ENCODE measurements at places on chromosomes 6 and 20.
A peak's percentile ranks its signal among the peaks of the same experiment; 100 is the strongest.

DNA sequence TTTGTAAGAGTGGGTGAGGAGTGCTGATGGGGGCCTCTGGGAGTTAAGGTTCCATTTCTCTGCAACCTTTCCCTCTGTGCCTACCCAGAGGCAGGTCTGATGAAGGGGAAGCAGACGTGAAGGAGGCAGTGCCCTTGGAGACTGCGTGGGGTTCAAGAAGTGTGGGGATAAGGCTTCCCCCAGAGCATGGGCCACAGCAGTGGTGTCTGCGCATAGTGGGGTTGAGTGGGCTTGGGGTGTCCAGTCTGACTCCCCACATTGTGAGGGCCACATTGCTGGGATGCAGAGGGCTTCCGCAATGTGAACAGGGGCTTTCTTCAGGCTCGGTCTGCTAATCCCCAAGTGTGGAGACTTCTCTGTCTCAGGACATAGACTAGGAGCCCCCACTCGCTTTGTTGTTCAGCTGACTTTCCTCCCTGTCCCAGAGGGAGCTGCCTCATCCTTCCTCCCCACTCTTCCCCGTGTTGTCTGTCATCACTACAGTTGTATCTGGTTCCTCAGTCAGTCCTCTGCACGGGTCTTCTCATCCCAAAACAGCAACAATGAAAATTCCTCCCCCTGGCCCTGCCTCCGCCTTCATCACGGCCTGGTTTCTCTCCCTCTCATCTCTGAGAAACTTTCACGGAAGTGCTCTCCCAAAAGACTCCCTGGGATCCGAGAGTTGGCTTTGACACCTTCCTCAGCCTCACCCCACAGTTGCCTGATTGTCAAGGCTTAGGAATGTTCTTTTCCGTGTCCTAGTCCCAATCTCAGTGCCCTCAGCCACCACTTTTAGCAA is 2.8 kb downstream of the EBF4 start:
- no peak for DNase-seq

DNA sequence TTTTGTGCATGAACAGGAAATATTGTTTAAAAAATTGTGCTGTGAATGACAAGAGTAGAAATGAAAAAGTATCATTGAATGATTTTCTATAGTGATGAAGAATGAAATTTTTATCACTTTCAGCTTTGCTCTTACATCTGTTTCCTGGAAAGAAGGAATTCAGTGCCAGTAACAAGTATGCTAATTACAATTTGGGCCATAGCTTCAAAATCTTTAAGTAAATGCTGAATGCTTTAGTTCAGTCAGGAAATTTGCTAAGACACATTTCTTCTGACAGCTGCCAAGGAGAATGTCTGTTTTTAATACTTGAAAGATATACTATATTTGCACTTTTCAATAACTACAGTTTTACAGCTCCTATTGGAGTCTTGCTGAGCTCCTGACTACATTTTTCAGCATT is 203.7 kb upstream of the RSPO3 start:
- no peak for DNase-seq

- DNase-seq = no peak
These were observed 63.2 kb upstream of the DUSP22 start for GRCh38 chr6:228881-229651.

GRCh38 chr6:88785478-88785877 is 177.9 kb downstream of the RNGTT start:
- no peak for DNase-seq

DNA sequence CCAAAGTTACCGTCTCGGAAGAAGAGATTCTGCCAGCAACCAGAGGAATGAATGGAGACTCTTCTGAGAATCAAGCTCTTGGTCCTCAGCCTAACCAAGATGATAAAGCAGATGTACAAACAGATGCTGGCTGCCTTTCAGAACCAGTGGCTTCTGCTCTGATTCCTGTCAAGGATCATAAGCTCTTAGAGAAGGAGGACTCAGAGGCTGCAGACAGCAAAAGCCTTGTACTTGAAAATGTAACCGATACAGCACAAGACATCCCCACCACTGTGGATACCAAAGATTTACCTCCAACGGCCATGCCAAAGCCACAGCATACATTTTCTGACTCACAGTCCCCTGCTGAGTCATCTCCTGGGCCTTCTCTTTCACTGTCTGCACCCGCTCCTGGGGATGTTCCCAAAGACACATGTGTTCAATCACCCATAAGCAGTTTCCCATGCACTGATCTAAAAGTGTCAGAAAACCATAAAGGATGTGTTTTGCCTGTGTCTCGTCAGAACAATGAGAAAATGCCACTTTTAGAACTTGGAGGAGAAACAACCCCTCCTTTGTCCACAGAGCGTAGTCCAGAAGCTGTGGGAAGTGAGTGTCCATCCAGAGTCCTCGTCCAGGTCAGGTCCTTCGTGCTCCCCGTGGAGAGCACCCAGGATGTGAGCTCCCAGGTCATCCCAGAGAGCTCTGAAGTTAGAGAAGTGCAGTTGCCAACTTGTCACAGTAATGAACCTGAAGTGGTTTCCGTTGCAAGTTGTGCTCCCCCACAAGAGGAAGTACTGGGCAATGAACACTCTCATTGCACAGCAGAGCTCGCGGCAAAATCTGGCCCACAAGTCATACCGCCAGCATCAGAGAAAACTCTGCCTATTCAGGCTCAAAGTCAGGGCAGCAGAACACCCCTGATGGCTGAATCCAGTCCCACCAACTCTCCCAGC is 109.6 kb downstream of the RTN4IP1 start:
- DNase-seq = peak; percentile 84

All from activated naive CD4-positive, alpha-beta T cell treated with Interleukin-2 at 50 U/mL for 16 hours (primary cell).